Frontal cortex (tissue), 4 donors: ENCODE measurements at places on chromosomes 1 and 21.
A peak's percentile ranks its signal among the peaks of the same experiment; 100 is the strongest.

GRCh38 chr21:17428484-17428869, 84.4 kb upstream of the CXADR start:
- no peak for DNase-seq

DNA sequence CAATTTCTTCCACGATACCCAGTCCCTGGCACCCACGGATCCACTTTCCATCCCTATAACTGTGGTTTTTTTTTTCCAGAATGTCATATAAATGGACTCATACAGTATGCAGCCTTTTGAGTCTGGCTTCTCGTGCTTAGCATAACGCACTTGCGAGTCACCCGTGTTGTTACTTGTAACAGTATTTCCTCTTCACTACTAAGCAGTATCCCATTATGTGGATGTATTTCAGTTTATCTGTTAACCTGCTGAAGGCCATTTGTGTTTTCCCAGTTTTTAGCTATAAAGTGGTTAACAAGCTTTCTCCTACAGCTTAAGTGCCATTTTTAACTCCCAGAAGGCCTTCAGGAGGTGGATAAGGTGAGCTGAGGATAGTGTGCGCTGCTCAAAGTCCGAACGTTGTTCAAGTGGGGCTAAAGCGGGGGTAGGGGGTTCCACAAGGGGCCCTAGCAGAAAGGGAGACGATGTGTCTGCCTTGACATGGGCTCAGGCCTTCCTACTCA, 829 bp downstream of the ADAR start:
- DNase-seq, result no peak

GRCh38 chr1:232344791-232345399, 285.0 kb downstream of the SIPA1L2 start:
- DNase-seq, result no peak

DNA sequence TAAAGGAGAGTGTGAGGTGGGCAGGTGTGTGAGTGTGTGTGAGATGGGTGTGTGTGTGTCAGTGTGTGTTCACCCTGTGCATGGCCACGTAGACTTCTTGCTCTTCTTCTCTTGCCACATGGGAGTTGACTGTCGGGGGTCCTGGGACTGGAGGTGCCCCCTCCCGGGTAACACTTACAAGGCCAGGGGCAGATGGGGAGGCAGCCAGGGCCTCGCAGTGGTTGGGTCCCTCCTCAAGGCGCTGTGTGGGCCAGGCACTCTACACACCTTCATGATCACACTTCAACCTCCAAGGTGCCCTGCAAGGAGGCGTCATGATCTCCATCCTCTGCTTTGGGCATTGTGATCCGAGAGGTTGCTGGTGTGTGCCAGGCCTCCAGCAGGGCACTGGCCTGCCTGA, 2.3 kb downstream of the PLA2G2F start:
- DNase-seq, result no peak

DNA sequence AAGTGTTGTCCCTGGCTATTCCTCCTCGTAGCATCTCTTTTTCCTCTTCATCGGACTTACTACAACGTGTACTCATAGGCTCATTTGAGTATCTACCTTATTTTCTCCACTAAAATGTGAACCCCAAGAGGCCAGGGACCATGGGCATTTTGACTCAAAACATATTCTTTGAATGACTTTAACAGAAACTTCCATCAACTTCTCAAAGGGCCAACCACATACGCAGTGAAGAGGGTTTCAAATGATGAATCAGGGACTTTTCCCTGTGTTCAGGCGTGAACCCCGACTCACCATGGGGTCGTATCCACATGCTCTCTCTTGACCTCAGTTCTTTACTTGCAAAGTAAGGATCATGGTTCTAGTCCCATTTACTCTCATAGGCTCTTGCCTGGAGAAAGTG, 20.2 kb upstream of the GPR137B start:
- no peak for DNase-seq

DNA sequence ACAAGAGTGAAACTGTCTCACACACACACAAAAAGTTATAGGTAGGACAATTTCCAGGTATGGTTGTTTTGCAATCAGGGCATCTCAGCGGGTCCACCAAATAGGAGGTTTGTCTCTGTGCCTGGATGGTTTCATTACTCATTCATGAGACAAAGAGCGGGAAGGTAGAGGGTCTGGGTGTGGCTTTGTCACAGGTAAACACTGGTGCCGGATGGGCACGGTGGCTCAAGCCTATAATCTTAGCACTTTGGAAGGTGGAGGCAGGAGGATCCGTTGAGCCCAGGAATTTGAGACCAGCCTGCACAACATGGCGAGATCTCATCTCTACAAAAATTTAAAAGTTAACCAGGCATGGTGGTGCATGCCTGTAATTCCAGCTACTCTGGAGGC, 16.3 kb upstream of the ERVH48-1 start:
- DNase-seq, result no peak

DNA sequence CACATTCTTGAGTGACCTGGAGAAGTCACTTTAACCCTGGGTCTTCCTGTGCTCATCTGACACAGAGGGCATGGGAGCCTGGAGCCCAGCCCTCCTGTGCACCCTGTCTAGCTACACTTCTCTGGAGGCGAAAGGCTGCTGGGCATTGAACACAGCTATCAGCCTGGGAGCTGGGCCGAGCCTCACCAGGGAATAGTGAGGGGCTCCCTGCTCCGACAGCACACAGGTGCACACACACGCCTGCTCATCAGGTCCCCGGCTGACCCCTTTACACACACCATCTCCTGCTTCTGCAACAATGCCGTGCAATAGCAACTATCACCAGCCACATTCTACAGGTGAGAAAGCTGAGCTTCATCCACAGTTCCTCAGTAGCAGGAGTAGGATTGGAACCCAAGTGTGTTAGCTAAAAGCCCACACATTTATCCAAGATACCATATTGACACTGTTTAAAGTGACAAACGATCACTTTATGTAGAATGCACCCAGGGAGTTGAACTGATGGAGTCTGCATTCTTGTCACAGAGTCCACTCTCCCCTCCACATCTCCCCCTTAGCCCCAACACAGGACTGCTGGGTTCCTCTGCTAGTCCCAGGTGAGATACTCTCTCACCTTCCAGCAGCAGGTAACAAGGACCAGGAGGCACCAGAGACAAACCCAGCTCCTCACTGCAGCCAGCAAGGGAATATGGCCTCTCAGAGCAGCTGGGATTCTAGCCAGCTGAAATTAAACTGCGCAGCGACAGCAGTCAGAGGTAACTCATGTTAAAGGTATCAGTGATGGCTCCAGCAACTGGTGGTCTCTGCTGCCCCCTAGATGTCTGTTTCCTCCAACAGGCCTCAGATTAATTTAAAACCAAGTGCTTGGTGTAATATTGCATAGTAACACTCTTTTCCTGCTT, 18.3 kb upstream of the CAPN8 start:
- DNase-seq, result no peak

DNA sequence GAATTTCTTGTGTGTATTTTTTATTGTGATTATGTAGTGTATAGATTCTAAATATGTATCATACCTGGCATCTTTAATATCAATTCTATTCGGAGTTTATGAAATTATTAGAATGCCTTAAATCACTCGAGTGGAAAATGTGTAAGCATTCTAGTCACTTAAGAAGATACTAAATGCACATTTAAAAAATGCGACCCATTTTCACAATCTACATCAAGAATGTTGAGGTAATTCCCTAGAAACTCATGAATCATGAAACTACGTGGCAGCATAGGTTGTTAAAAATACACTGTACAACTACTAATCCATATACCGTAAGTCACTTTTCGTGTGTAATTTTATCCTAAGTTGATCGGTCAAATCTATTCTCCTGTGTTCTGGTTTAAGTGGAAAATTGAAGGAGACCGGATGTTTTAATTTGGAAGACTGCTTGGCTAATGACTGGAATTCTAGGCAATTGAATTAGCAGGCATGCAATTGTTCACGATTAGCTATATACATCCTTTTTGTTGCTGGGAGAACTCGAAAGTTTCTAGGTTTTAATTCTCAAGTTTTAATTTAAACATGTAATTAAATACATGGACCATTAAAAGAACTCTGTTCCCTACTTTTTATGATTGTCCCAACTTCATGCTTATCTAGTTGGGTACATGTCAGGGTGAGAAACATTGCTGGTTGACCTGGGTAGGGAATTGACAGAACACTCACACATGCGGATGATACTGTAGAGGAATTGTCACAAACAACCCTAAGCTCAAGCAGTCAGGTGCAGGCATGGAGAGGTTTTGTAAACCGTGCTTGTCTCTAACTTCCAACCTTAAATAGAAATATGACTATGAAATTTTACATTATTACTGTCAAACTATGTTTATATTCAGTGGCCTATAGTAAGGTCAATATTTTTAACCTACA, 6.6 kb downstream of the ZBTB18 start:
- no peak for DNase-seq

DNA sequence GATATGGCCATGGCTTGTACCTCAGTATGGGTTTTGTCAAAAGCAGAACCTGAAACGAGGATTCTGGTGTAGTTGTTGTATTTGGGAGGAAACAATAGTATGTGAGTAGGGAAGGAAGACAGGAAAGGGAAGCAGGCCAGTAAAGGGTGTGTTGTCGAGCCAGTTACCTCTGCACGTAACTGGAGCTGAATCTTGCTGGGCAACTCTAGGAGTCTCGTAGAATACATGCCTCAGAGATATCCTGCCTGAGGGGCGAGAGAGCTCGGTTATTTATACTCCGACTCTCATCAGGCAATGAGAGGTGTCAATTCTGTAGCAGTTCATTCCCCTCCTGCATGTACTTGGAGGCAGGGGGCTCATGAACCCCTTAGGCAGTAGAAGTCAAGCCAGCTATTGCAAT, 45.9 kb upstream of the KIF26B start:
- DNase-seq, result no peak

- no peak for DNase-seq
These were observed 33.9 kb downstream of the WDR4 start for GRCh38 chr21:42845296-42845965.

GRCh38 chr1:8409606-8410005, 91.7 kb downstream of the SLC45A1 start:
- DNase-seq, result no peak

GRCh38 chr1:156400191-156400935, 31.4 kb downstream of the RHBG start:
- DNase-seq, result no peak

DNA sequence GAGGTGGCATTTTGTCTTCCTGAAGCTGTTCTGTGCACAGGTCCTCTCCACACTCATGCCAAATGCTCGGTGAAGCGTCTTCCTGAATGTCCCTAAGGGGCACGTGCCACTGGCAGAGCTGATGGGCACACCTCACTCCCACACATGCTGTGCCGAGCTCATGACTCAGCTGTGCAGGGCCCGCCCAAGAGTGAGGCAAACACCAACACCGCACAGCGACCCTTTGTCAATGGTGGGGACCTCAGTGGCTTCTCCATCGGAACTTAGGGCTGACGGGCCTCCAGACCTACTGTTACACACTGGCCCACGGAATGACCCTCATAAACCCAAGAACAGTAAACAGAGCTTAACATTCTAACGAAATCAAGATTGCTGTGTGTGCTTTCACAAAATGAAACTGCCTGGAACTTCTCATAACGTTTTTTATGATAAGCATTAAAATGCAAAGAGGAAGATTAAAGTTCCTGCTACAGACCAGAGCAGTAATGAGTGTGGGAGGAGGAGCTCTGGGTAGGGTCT, 89.3 kb downstream of the SIM2 start:
- DNase-seq, result no peak

DNA sequence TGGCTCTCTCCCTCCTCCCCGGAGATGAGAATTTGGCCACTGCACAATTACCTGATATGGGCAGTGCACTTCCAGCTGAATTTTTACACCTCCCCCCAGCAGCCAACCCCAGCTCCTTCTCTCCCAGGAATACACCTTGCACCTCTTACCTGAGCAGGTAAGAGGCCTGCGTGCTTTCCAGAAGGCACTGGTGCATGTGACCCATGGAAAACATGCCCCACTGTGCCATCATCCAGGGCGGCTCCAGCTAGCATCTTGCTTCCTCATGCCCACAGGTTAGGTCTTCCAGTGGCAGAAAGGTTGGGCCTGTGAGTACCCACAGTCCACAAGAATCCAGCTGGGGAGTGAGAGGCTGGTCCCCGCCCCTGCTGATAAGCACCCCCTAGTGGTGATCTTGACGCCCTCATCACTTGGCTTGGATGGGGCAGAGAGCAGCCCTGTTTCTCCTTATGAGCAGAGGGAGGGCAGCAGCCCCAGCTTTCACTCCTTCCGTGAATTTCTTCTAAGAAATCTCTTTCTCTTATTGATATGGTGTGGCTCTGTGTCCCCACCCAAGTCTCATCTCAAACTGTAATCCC, 57.8 kb downstream of the EDARADD start:
- no peak for DNase-seq

DNA sequence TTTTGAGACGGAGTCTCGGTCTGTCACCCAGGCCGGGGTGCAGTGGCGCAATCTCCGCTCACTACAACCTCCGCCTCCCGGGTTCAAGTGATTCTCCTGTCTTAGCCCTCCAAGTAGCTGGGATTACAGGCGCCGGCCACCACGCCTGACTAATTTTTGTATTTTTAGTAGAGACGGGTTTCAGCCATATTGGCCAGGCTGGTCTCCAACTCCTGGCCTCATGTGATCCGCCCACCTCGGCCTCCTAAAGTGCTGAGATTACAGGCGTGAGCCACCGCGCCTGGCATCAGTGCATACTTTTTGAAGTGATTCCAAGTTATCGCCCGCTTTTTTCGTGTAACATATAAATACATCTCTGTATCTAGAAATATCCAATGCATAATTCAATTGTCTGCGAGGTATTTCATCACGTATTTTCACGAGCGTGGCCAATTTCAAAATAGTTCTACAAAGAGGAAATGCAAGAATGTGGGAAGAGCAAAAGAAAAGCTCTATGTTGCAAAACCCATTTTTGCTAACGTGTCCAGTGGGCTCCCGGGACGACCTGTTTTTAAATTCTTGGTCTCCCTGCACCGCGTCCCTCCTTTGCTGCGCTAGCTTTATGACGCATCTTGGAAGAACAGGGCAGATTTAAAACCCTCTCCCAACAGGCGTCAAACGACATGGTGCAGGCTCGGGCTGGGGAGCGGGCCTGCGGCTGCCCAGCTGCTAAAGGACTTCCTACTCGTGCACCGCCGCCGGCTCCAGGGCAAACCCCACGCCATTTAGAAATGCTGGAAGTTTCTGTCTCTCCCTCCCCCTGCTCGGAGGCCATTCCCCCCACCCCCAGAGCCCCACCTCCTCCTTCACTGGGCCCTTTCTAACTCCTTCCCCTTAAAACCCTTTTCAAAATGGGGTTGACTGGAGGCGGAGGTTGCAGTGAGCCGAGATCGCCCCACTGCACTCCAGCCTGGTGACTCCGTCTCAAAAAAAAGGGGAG, 923 bp upstream of the IFNGR2 start:
- DNase-seq, result peak; percentile 41

DNA sequence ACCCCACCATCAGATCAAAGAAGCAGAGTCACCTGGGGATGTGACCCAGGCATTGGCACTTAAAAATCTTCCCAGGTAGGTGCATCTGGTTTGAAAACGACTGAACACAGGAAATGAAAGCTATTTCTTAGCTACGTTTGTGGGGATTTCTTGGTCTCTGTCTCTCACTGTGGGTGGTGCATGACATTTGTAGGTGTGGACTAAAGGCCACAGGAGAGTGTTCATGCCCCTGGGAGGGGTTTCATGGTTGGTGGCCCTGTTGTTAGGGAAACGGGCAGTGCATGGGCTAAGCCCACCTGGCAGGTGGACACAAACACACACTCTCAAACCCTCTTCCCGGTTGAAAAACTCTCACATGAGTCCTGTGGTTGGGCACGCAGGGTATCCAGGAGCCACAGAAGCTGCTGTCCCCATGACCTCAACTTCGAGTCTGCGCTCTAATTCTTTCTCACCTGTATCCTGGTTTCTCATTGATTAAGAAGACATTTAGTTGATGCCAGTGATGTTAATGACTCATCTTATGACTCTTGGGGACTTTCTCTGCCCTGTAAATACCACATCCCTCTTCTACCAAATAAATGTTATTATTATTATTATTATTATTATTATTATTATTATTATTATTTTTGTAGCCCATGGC, 119.4 kb downstream of the MRPS6 start:
- DNase-seq, result no peak
